ENCODE measurements at places on chromosomes 6 and 20. TPM values are rescaled to one million over a fixed set of nuclear protein-coding genes. Genes with fewer than 3 reads are reported as not detected.
A peak's percentile ranks its signal among the peaks of the same experiment; 100 is the strongest.

GRCh38 chr6:87793315-87793714 is 91.3 kb upstream of the AKIRIN2 start:
- no peak for DNase-seq

TCF15 gene
- 2.5 TPM for total RNA-seq

OR2H2 gene
- not detected for total RNA-seq

DNA sequence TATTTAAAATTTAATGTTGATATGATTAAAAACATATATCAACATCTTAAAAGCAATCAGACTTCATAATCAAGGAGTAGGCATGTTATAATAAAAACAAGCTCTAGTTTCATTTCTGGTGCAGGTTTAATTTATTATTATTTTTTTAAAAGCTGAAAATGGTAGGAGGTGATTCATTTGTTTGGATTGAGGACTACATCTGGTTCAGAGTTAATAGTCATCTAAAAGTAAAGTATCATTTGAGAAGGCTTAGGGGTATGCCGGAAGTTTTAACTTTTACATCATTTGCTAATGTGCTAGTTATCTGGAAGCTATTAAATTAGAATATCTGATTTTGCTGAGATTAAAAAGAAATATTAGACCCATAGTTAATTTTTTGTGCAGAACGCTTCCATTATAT is 169.5 kb upstream of the LAMA2 start:
- DNase-seq, result no peak

DNA sequence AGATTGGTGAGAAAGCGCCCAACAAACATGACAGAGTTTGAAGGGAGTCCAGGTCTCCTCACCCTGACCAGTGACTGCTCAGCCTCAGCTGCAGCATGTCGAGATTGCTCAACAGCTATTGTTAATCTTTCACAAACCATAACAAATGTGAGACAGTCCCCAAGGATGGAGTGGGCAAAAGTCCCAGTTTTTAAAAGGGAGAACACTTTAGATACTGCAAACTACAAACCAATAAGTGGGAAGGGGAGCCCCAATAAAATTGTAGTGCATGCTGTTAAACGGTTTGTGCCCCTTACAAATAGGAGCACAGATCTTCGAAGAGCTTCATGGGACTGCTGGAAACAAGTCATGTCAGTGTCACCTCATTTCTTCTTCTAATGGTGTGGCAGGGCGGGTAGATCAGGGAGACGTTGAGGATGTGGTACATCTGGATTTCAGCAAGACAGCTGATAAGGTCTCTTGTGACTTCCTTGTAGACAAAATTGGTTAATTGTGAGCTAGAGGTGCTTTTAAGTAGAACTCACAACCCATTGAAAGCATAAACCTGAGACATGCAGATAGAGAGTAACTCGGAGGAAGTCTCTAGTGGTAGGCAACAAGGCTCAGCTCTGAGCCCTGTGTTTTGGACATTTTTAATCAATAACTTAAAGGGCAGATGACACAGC is 134.0 kb upstream of the ARMC2 start:
- DNase-seq, result no peak

BMP6 gene
- total RNA-seq, result 5.7 TPM

GRCh38 chr6:154371281-154371680 is 14.7 kb upstream of the IPCEF1 start:
- DNase-seq, result no peak

- no peak for DNase-seq
These were observed 273.8 kb downstream of the GMDS start for GRCh38 chr6:1971612-1972011.

DNA sequence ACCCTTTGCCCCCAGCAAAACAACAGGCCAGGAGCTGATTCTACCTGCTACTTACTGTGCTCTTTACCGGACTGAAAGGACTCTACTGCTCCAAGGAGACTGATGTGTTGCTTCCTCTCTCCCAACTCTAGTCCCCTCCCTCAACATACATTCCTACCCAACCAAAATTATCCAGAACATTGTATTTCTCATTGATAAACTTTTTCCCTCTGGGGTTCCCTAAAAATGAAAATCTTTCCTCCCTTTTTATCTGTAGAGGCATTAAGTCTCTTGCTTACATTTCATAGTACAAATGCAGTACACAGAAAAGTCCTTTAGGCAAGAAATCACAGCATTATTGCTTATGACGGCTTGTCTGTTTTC is 940 bp upstream of the HS3ST5 start:
- DNase-seq, result no peak

- no peak for DNase-seq
These were observed 90.1 kb upstream of the FKBP1C start for GRCh38 chr6:63121166-63121565.

BPIFB2 gene
- not detected for total RNA-seq

DNA sequence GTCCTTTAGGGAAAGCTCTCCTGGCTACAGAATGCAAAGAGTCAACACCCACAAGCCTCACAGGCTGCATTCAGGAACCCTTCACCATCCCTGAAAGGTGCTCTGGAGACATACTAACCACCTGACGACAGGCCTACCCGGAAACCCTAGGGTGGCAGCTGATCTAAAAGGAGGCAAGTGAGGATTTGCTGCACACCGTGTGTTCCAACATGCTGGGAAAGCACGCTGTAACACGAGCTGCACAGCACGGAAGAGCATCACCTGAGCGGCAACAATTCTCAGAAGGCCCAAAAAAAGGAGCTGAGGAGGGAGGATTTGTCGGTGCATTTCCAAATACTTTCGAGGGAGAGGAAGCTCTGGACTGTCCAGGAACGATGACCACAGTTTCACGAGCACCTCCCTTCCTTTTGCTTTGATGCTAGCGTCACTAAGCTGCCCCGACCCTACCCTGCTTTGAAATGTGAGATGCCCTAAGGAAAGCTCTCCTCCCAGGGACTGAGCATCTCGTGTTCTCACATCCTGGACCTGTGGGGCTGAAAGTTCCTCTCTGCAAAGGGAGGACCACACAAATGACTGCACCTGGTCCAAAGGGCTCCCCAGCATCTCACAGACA is 87.0 kb downstream of the PPP1R3G start:
- DNase-seq, result no peak

FAM83C gene
- total RNA-seq, result not detected

LHFPL5 gene
- total RNA-seq, result not detected

GRCh38 chr6:70163795-70164194 is 139.1 kb downstream of the COL9A1 start:
- no peak for DNase-seq

C20orf141 gene
- total RNA-seq, result not detected

DNA sequence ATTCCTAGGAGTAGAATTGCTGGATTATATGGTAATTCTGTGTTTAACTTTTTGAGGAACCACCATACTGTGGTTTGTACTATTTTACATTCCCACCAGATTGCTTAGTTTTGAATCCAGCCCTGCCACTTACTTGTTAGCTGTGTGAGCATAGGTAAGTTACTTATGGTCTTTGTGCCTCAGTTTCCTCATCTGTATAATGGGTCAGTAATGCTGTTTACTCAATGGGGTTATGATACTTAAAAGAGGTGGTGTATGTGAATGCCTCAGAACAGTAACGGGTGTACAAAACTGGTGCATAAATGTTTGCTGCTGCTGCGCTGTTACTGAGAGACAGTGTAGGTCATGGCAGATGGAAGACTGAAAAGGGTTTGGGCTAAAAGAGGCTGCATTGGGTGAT is 239.3 kb downstream of the NRN1 start:
- DNase-seq, result no peak

DNA sequence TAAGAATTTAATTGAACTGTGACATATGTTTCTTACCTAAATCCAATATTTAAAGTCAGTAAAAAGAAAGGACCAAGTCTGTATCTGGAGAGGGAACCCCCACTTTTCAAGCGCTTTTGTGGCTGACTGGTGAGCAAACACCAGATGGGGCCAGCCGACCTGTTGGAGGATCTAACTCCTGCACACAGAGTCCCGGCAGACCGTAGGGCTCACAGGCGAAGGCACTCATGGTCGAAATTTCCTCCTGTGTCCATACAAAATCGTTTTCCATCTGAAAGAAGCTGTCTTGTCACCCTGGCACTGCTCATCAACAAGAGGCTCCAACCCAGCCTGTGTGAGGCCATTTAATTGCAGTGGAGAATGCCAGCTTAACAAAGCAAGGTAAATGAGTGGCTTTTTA is 94.0 kb downstream of the SCML4 start:
- DNase-seq, result no peak

ARMH2 gene
- not detected for total RNA-seq

DNA sequence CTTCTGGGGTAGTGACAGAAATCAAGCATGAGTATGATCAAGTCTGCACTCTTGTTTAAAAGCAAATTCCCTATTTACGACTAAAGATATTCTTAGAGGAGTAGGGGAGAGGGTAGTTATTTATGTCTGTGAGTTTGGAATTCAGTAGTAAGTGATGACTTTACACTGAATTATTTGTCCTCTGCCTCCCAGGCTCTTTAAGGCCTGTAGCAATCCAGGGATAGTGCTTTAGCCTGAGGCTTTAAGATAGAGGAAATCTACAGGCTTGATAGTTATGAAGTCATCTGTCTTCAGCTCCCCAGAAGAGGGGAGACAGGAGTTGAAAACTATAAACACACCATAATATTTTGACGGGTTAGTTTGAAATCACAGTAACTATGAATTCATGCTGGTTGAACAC is 664.5 kb downstream of the EPM2A start:
- DNase-seq, result no peak

DNA sequence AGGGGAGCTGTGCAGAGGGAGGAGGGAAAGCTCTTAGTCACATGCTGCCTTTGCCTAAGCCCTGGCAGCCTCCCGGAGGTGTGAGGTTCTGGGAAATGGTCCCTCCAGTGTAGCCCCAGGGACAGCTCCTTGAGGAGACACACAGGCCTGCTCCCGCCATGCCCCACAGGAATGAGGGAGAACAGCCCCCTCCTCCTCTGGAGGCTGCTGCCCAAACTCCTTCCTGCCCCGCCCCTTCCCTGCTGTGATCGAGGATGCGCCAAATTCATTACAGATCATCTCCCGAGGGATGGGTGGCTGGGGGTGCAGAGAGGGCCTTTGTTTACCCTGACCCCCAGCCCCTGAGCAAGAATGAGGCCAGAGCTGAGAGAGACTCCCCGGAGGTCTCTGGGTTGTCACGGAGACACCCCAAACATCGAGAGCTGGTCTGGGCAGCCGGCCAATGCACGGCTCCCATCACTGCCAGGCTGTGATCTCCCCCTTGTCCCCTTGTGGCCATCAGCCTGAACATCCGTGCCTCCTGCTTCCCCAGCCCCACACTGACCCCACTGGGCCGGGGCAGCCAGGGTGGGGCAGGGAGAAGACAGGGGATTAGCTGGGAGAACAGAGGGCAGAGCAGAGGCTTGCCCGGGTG is 8.4 kb downstream of the CYP21A2 start:
- peak; percentile 90 for DNase-seq

DNA sequence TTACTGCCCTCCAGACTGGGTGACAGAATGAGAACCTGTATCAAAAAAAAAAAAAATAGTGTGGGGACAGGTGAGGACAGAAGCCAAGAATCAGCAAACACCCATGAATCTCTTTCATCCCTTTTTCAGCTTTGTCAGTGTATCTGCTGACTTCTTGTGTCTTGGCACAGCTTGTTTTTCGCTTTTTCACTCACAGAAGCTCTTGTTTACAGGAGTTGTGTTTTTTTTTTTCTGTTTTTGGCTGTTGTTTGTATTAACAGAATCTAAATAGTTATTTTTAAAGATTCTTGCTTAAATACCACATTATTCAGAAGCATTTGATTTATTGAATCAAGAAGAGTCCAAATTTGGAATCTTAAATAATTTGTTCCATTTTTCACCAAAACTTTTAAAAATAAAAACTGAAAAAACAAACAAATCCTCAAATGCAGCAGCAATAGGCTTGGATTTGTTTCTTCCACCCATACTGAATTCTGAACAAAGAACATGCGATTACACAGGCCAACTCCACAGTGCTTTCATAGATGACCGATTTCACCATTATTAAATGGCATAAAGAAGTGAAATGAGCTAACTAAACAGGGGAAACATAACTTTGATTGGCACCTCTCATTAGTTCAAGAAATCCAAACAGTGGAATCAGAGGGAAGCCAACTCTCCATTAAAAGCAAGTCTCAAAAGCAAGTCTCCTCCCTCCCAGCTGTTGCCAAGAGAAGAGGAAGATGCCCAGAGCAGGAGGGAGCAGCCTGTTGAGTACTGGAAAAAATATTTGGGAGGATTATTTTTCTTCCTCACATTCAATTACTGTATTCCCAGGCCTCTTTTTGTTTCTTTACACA is 27.2 kb upstream of the GPR63 start:
- DNase-seq, result no peak

- DNase-seq, result no peak
These were observed 992 bp downstream of the ZSCAN16 start for GRCh38 chr6:28125401-28125800.

DNA sequence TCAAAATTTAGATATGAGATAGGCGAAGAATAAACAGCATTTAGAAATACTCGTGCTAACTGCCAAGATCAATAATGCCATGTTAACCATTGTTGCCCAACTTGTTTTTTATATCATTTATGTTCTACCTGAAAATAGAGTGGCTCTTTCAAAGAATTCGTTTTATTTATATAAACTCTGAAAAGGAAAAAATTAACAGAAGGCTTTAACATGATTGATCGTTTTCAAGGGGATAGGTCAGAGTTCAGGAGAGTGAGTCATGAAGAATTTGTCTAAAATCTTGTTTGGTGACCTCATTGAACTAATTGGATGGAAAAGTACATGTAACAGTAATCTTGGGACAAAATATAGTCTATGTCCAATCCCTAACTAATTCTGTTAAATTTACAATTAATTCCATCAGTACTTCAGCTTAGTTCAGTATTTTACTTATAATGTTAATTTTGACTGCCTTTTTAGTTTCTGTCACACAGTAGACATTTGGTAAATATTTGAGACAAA is 11.1 kb upstream of the ELOVL2 start:
- DNase-seq, result no peak

SRMS gene
- total RNA-seq, result not detected

- DNase-seq, result no peak
These were observed 288.0 kb downstream of the ADGB start for GRCh38 chr6:146886587-146887446.

CLVS2 gene
- not detected for total RNA-seq

SLC32A1 gene
- total RNA-seq, result not detected

DNA sequence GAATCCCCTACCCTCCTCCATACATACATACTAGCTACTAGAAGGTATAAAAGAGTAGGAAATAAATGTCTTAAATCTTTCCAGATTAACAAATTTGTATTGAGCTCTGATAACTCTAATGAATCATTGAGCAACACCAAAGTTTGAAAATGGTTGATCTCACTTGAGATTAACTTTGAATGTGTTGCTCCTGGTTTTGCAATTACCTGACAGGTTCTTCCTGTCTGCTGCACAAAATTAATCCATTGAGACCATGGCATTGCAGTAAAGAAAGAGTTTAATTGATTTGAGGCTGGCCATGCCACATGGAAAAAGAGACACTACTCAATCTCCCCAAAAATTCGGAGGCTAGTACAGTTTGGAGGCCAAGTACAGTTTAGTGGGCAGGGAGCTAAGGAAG is 21.3 kb upstream of the EZR start:
- no peak for DNase-seq

BTN3A1 gene
- total RNA-seq, result 15.6 TPM

TCFL5 gene
- total RNA-seq, result 9.6 TPM
